ENCODE measurements at places on chromosomes 4 and X. TPM values are rescaled to one million over a fixed set of nuclear protein-coding genes. Genes with fewer than 3 reads are reported as not detected.

Gene UGT2B11
- not detected for total RNA-seq

GRCh38 chr4:2331519-2332200, 69.8 kb upstream of the MXD4 start:
- H3K36me3 ChIP-seq, result no peaks in the 10 kb centered on the region
- H3K4me1 ChIP-seq, result no peaks in the 10 kb centered on the region
- no peaks in the 10 kb centered on the region for H3K27me3 ChIP-seq
- no peak overlapping the region for H3K4me3 ChIP-seq

GRCh38 chr4:85381968-85382367, 93.0 kb upstream of the ARHGAP24 start:
- no peak overlapping the region for H3K4me3 ChIP-seq
- no peaks in the 10 kb centered on the region for H3K27me3 ChIP-seq
- H3K36me3 ChIP-seq, result no peaks in the 10 kb centered on the region
- no peak for DNase-seq
- H3K27ac ChIP-seq, result no peak overlapping the region

DNA sequence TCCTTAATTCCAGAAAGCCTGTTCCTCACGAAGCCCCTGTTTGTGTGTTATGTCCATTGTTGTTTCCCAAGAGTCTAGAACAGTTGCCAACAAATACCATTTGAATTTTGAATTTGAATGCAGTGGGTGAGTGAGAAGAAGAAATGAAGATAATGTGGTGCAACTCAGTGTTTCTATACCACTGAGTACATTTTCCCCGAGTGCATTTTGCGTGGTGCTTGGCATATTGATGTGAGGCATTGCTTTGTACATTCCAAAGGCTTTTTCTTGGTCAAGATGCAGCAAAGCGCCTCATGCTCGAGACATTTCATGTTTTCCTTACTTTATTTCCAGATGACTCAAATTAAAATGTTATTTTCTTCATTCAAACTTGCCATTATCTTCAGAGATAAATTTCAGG, 253.1 kb upstream of the RPS6KA3 start:
- no peaks in the 10 kb centered on the region for H3K36me3 ChIP-seq
- no peak overlapping the region for H3K4me3 ChIP-seq
- DNase-seq, result no peak
- no peak overlapping the region for H3K27ac ChIP-seq
- H3K27me3 ChIP-seq, result no peaks in the 10 kb centered on the region
